Uterus (tissue), 4 donors: ENCODE measurements at places on chromosomes 12 and 14. TPM values are rescaled to one million over a fixed set of nuclear protein-coding genes. Genes with fewer than 3 reads are reported as not detected.
A peak's percentile ranks its signal among the peaks of the same experiment; 100 is the strongest.

GRCh38 chr14:55446127-55446736, 5.8 kb upstream of the TBPL2 start:
- H3K27me3 ChIP-seq = no peaks in the 10 kb centered on the region
- H3K4me1 ChIP-seq = no peaks in the 10 kb centered on the region
- DNase-seq = no peak
- no peaks in the 10 kb centered on the region for H3K36me3 ChIP-seq

DNA sequence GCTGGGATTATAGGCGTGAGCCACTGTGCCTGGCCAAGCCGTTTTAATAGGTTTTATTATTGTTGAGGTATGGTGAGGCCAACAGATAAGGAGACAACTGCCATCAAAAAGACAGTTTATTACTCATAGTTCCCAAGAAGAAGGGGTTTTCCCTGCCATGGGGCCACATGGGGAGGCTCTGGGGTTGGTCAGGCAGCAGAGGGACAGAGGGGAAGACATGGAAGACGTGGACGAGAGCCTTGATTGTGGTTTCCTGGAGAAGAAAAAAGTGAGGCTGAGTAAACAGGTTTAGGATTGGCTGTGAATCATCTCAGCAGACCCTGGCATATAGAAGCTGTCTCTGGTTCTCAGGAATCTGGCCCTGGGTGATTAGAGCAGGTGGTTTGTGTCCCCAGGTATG, 69.9 kb downstream of the FOXN4 start:
- no peak overlapping the region for H3K27ac ChIP-seq
- no peaks in the 10 kb centered on the region for H3K27me3 ChIP-seq
- DNase-seq = no peak
- no peak overlapping the region for H3K4me3 ChIP-seq
- no peaks in the 10 kb centered on the region for H3K36me3 ChIP-seq
- H3K4me1 ChIP-seq = no peaks in the 10 kb centered on the region

DNA sequence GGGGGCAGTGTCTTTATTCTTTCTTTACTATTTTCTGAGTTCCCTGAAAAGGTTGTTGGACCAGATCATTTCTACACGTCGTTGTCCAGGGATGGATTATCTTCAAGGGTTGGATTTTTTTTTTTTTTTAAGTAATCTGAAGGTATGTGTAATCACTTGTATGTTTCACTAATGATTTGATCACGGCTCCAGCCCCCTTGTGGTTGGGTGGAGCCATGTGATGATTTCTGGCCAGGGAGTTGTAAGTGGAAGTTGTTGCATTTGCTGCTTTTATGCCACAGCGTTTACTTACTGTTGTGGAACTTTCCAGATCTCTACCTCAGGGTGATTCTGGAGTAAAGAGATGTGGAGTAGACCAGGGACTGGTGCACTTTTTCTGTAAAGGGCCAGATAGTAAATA, 390.3 kb downstream of the AACS start:
- no peaks in the 10 kb centered on the region for H3K4me1 ChIP-seq
- H3K36me3 ChIP-seq = no peaks in the 10 kb centered on the region
- H3K4me3 ChIP-seq = no peak overlapping the region
- H3K27me3 ChIP-seq = no peaks in the 10 kb centered on the region
- no peak for DNase-seq

DNA sequence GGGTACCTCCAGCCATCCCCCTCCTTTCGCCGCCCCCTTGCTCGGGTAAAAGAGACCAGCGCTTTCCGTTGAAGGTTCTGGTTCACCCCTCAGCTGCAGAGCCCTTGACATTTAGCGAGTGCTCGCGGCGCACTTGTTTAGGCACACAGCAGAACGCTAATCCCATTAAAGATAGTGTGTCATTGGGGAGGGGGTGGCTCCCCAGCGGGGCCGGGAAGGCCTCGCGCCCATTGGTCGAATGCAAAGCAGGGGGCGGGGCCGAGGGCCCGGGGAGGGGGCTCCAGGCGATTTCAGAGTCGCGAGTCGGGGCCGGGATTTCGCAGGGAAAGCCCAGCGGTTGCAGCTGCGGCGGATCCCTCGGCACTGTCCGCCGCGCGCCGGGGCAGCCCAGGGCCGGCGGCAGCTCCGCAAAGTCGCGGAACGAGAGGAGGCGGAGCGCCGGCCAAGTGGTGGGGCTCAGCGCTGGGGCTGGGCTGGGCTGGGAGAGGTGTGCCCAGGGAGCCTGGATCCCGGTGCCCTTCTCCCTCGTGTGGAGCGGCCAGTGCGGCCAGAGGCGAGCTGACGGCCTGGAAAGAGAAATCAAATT, 122.9 kb downstream of the TSPAN9 start:
- H3K27ac ChIP-seq = peak overlapping the region; percentile 54
- H3K4me1 ChIP-seq = no peaks in the 10 kb centered on the region

DNA sequence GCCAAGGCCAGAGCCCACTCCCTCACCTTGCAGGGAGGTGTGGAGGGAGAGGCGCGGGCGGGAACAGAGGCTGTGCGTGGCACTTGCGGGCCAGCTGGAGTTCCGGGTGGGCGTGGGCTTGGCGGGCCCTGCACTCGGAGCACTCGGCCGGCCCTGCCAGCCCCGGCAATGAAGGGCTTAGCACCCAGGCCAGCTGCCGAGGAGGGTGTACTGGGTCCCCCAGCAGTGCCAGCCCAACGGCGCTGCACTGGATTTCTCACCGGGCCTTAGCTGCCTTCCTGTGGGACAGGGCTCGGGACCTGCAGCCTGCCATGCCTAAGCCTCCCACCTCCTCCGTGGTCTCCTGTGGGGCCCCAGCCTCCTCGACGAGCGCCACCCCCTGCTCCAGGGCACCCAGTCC, 107.5 kb downstream of the FAR2 start:
- DNase-seq = no peak
- no peaks in the 10 kb centered on the region for H3K4me1 ChIP-seq
- no peak overlapping the region for H3K4me3 ChIP-seq
- H3K27ac ChIP-seq = no peak overlapping the region

DNA sequence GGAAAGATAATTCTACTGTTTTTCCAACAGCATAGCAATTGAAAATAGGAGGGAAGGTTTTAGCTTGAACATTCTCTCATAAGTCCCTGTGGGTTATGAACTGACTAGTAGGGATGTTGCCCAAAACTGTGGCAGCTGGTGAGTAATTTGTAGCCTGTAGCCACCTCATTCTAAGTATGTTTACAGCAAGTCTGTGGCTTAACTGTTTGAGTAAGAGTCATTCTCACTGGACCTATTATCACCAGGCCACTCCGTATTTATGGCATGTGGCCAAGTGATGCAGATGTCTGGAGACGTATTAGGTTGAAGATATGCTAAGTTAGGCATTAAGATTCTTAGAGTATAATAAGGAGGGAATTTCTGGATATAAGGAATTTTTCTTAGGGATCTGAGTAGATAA, 458.3 kb downstream of the ETNK1 start:
- no peaks in the 10 kb centered on the region for H3K36me3 ChIP-seq
- H3K4me3 ChIP-seq = no peak overlapping the region
- H3K27ac ChIP-seq = no peak overlapping the region
- no peaks in the 10 kb centered on the region for H3K27me3 ChIP-seq

DNA sequence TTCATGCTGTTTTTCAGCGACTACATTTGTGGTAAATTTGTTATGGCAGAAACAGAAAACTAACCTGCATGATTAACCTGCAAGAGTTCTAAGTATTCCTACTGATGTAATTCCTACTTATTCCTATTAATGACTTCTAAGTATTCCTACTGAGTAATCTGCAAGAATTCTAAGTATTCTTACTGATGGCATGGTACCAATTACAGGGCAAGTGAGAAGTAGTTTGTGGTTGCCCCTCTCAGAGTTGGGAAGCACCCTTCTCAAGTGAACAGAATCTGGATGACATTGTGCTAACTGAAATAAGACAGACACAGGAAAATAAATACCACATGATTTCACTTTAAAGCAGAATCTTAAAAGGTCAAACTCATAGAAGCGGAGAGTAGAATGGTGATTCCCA, 100.9 kb upstream of the CPNE8 start:
- H3K4me1 ChIP-seq = no peaks in the 10 kb centered on the region
- H3K27ac ChIP-seq = no peak overlapping the region
- H3K27me3 ChIP-seq = no peaks in the 10 kb centered on the region
- no peak for DNase-seq
- H3K36me3 ChIP-seq = no peaks in the 10 kb centered on the region

DNA sequence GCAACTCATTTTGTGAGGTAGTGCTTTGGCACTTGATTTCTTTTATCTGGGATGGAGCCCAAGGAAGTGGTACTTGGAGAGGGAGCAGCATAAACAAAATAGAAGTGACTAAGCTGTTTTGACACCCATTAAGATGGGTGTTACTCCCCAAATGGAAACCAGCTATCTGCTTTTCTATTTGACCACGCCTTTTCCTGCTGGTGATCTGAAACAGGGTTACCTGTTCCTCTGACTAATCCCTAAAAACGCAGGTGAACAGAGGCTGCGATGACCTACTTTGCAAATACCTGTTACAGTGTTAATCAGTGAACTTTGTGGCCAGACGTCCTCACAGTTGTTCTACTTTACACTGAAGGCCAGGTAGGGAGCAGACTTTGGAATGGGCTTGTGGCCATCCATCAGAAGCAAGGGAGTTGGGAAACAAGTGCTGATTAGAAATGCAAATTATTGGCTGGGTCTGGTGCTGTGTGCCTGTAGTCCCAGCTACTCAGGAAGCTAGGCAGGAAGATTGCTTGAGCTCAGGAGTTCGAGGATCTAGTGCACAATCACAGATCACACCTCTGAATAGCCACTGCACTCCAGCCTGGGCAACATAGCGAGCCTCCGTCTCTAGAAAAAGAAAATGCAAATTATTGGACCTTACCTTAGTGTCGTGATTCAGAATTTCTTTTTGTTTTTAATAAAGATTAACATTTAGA, 58.3 kb upstream of the HECTD1 start:
- DNase-seq = no peak
- no peak overlapping the region for H3K4me3 ChIP-seq
- H3K36me3 ChIP-seq = no peaks in the 10 kb centered on the region
- no peak overlapping the region for H3K27ac ChIP-seq

GRCh38 chr14:21071225-21072030, 1.3 kb downstream of the ARHGEF40 start:
- no peaks in the 10 kb centered on the region for H3K36me3 ChIP-seq
- H3K27ac ChIP-seq = peak overlapping the region; percentile 95
- H3K4me3 ChIP-seq = peak overlapping the region; percentile 63
- peak; percentile 90 for DNase-seq
- H3K27me3 ChIP-seq = no peaks in the 10 kb centered on the region

The TMEM233 gene
- not detected for total RNA-seq

The AREL1 gene
- total RNA-seq = 20.0 TPM

The GPD1 gene
- total RNA-seq = not detected

The ANHX gene
- not detected for total RNA-seq

The USP44 gene
- 7.7 TPM for total RNA-seq
